ENCODE measurements at places on chromosomes 1 and 21.

GRCh38 chr1:202152399-202152798, 7.9 kb upstream of the ARL8A start:
- DNase-seq, result no peak

DNA sequence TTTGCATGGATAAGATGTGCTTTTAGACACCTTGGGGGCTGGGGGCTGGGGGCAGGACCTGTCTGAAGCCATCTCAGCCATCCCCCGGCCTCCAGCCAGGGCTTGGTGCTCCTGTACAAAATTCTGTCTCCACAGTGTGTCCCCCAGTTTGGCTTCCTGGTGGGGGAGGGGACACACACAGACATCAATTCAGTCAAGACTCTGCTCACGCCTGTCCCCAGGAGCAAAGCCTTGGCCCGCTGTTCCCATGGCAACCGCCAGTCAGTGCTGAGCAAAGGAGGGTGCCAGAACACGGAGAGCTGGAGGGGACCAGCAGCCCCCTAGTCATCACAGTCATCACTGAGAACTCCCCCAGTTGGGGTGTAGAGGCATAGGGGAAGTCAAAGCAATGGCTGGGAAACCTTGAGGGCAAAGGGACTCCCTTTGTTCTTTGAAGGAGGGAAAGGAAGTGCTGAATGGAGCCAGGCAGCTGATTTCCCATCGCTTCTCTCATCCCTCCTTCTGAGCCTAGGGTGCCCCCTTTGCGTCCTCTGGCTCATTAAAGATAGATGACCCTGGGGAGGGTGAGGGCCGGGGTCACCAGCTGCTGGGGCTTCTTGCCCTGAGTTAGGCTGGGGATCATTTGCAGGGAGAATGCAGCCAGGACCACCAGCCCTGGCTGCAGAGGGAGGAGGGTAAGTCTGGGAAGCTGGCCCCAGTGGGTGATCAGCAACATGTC, 134.9 kb upstream of the IPO9 start:
- DNase-seq, result no peak

DNA sequence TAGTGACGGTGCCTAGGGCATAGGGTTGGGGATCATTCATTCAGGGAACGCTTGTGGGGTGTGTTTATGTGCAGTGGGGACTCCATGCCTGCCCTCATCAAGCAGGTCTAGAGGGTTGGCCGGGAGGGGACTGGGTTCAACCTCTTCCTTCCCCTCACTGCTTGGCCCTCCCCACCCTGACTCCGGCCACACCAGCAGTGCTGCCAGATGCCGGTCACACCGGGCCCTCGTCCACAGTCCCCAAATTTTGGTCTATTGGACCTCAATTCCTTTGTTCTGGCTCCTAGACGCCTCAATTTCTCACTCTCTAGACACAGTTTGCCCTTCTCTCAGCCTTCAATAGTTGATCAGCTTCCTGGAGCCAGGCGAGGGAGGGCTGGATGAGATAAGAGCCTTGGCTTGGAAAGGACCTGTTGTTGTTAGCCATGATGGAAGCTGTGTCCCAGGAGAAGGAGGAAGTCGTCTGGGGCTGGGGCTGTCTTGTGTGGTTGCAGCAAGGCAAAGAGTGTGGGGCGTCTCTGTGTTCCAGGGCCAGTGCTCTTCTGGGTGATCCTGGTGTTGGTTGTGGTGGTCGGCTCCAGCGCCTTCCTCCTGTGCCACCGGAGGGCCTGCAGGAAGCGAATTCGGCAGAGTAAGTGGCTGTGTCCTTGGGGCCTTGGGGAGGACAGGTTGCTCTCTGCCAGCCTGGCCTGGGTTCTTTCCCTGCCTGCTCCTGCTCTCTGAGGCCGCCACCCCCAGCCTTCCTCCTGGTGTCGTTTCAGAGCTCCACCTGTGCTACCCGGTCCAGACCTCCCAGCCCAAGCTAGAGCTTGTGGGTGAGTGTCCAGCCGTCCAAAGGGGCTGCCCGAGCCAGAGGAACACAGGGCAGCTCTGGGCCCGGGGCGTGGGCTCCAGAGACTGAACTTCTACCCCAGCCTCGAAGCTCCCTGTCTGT, 41.1 kb upstream of the TNFRSF1B start:
- DNase-seq, result no peak

GRCh38 chr1:63603810-63604209, 10.6 kb downstream of the PGM1 start:
- DNase-seq, result no peak

DNA sequence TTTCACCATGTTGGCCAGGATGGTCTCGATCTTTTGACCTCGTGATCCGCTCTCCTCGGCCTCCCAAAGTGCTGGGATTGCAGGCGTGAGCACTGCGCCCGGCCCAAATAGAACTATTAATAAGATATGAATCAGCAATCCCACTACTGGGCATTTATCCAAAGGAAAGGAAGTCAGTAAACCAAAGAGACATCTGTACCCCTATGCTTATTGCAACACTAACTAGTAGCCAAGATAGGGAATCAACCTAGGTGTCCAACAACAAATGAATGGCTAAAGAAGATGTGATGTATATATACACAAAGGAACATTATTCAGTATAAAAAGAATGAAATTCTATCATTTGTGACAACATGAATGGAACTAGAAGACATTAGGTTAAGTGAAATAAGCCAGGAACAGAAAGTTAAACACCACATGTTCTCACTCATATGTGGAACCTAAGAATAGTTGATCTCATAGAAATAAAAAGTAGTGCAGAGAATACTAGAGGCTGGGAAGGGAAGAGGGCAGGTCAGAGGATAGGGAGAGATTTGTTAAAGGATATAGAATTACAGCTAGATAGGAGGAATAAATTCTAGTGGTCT, 48.8 kb downstream of the XPR1 start:
- no peak for DNase-seq

GRCh38 chr21:43826623-43826974, 37.2 kb downstream of the RRP1 start:
- no peak for DNase-seq

GRCh38 chr1:195894411-195894810, 713.8 kb downstream of the KCNT2 start:
- no peak for DNase-seq

- DNase-seq, result no peak
Observed at GRCh38 chr1:172588296-172589291, 55.6 kb downstream of the SUCO start.

- no peak for DNase-seq
Observed at GRCh38 chr1:150127868-150128267, 21.8 kb upstream of the PLEKHO1 start.
